ENCODE measurements at places on chromosomes 5 and 9. TPM values are rescaled to one million over a fixed set of nuclear protein-coding genes. Genes with fewer than 3 reads are reported as not detected.

TCOF1 gene
- 19.0 TPM for total RNA-seq

JAK2 gene
- total RNA-seq: 15.8 TPM

MARVELD2 gene
- 2.0 TPM for total RNA-seq

PRDM9 gene
- not detected for total RNA-seq

SLC46A2 gene
- not detected for total RNA-seq

INSL6 gene
- total RNA-seq: not detected

MPDZ gene
- 60.4 TPM for total RNA-seq

ISOC1 gene
- 7.4 TPM for total RNA-seq

ASS1 gene
- total RNA-seq: 202 TPM

GABRA6 gene
- total RNA-seq: not detected

MORN5 gene
- not detected for total RNA-seq

TNFSF15 gene
- total RNA-seq: 0.10 TPM

PPWD1 gene
- total RNA-seq: 21.0 TPM

AFAP1L1 gene
- 1.5 TPM for total RNA-seq

PLAC8L1 gene
- 0.97 TPM for total RNA-seq

CKMT2 gene
- not detected for total RNA-seq

PCDHAC2 gene
- 6.7 TPM for total RNA-seq

FGFR4 gene
- total RNA-seq: 1.9 TPM

GNG10 gene
- 36.1 TPM for total RNA-seq
